Activated CD4-positive, alpha-beta T cell treated with anti-CD3 and anti-CD28 coated beads, Interleukin-2, amount 50 U/mL, for 4 hours (primary cell): ENCODE measurements at places on chromosomes 11 and 22.
A peak's percentile ranks its signal among the peaks of the same experiment; 100 is the strongest.

GRCh38 chr11:13288375-13289029, 10.9 kb downstream of the BMAL1 start:
- no peak for DNase-seq

DNA sequence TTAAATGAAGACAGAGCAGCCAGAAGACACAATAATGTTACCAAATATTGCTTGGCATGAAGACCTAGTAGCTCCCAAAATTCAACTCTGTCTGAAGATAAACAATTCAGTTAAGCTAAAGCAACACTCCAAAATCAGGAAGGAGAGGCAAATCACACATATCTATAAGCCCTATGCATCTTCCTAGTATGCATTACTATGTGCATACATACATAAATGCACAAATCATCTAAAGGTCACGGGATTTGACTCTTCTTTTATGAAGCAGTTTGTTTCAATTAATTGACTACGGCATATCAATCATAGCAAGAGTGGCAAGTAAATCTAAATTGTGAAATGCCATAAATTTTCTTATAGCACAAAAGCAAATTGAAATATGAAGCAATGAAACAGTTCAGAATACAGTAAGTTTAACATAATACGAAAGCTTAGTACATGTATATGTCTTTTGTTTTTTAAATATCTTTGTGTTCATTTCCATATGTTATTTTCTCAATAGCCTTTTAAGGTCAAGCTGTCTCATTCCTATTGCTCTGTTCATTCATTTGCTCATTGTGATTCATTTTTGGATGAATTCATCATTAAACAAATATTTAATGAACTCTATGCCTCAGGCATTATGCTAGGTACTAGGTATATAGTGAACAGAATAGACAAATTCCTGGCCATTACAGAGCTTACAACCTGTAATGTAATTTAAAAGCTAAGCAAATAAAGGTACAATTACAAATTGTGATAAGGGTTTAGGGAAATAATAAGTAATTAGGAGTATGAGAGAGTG, 540.5 kb downstream of the DLG2 start:
- no peak for DNase-seq

- no peak for DNase-seq
Observed at GRCh38 chr11:26651916-26652315, 69.9 kb downstream of the SLC5A12 start.

DNA sequence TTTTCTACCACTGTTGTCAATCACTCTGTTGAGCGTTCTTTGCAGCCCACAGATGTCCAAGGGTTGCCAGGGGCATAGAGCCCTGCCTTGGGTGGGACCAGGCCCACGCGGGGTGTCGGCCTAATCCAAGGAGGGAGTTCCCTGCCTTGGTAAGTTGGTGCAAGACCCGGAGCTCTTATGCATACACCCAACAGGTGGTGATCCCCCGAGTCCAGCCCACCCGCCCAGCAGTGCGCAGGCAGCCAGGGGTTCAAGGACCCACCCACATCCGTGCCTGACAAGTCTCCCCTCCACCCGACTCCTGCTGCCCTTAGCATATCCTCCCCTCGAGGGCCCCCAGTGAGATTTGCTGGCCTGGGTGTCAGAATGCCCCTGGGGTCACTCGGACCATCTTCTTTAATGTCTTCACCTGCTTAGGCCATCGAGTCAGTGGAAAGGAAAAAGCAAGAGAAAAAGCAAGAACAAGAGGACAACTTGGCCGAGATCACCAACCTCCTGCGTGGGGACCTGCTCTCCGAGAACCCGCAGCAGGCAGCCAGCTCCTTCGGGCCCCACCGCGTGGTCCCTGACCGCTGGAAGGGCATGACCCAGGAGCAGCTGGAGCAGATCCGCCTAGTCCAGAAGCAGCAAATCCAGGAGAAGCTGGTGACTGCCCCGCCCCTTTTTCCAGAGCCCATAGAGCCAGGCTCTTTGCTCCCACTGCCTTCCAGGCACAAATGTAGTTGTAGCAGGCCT, 12.2 kb downstream of the RIBC2 start:
- DNase-seq: no peak

GRCh38 chr11:61711498-61711897, 31.3 kb downstream of the DAGLA start:
- DNase-seq: no peak

GRCh38 chr11:95229993-95230809, 801 bp downstream of the SESN3 start:
- DNase-seq: peak; percentile 2

GRCh38 chr11:16607675-16608644, 130.5 kb upstream of the C11orf58 start:
- no peak for DNase-seq

- DNase-seq: no peak
Observed at GRCh38 chr11:86720546-86720945, 48.1 kb upstream of the ME3 start.

- no peak for DNase-seq
Observed at GRCh38 chr22:29071261-29072045, 1.4 kb upstream of the KREMEN1 start.

DNA sequence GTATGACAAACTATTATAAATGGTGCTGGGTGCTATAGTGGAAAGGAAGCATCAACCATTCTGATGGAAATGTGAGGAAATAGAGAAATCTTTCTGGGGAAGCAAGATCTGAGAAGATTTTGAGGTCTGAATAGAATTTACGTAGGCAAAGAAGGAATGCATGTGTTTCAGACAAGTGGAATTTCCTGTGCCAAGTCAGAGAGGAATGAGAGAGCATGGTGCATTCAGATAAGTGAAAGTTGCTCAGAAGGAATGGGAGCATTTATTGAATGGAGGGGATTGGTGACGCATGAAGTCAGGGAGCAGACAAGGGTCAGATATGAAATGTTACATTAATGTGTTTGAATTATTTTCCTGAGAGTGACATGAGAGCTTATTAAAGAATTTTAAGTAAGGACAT, 725.5 kb downstream of the METTL15 start:
- no peak for DNase-seq

- no peak for DNase-seq
Observed at GRCh38 chr11:80846979-80847378, 1406.1 kb upstream of the TENM4 start.

- peak; percentile 11 for DNase-seq
Observed at GRCh38 chr11:36350137-36350513, 54.0 kb downstream of the PRR5L start.

GRCh38 chr11:118746988-118747585, 43.9 kb downstream of the DDX6 start:
- no peak for DNase-seq

GRCh38 chr22:40211476-40212054, 33.8 kb downstream of the TNRC6B start:
- no peak for DNase-seq

DNA sequence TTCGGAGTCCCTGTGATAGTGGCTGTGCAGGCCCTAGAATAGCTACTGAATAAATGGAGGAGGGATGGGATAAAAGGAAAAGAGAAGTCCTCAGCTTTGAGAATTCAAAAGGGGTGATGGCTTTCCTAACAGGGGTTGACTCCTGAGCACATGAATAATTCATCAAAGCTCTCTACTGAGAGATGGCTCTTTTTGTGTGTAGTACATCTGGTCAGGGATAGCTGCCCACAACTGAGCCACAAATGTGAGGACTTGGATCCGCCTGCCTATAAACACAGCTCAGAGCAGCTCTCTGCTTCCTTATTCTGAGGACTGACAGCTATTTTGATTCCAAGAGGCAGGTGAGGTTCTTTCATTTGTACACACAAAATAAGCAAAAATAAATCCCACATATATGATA, 82.3 kb downstream of the USP35 start:
- no peak for DNase-seq

- DNase-seq: no peak
Observed at GRCh38 chr11:86418106-86418505, 43.4 kb downstream of the CCDC81 start.

GRCh38 chr11:27242591-27242990, 120.4 kb downstream of the CCDC34 start:
- no peak for DNase-seq

- no peak for DNase-seq
Observed at GRCh38 chr22:27662359-27663301, 138.9 kb downstream of the MN1 start.

DNA sequence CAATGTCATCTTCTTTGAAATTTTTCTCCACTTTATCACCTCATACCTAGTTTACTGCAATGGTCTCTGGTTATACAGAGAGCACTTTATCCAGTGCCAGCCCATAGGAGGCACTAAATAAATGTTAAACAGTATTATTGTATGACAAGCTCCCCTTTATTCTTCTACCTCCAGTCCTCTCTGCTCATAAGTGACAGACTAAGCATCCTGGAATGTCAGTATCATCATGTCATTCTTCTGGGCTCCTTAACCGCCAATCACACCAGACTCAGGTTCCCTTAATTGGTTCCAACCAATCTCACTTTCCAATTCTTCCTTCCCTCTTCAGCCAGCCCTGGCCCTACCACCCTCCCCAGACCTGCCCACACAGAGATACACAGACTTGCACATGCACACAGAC, 93.1 kb downstream of the RPL27A start:
- no peak for DNase-seq

DNA sequence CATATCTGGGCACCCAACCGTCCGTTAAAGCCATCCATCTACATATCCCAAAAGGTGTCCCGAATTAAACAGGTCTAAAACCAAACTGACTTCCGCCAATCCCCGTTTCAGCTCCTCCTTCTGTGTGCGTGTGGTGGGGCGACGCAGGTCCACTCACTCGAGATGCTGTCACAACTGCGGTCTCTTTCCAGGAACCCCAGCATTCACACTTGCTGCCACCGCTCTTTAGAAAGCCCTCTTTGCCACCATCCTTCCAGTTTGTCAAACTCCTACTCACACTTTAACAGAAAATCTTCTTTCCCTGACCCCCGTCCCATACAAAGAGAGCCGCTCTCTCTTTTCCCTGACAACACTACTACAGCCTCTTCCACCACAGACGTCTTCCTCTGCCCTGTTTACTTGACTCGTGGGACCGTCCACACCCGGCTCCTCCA, 467 bp downstream of the ESS2 start:
- no peak for DNase-seq

DNA sequence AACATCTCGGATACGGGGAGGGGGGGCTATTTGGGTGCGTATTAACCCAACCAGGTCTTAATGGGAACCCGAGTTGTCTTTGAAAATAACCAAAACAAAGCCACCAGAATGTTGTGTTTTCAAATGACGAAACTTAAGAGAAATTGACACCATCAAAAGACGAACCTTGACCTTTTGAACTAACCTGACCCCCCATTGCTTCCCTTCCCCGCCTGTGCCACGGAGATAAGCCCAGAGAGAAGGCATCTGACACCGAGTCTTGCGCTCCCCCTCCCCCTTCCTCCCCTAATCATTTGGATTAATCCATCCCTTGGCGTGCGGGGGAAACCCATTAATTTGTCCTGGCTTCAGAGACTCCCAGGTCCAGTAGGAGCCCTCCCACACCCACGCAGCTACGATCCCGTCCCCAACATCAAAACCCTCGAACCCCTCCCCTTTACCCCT, 4.5 kb upstream of the GCAT start:
- no peak for DNase-seq

DNA sequence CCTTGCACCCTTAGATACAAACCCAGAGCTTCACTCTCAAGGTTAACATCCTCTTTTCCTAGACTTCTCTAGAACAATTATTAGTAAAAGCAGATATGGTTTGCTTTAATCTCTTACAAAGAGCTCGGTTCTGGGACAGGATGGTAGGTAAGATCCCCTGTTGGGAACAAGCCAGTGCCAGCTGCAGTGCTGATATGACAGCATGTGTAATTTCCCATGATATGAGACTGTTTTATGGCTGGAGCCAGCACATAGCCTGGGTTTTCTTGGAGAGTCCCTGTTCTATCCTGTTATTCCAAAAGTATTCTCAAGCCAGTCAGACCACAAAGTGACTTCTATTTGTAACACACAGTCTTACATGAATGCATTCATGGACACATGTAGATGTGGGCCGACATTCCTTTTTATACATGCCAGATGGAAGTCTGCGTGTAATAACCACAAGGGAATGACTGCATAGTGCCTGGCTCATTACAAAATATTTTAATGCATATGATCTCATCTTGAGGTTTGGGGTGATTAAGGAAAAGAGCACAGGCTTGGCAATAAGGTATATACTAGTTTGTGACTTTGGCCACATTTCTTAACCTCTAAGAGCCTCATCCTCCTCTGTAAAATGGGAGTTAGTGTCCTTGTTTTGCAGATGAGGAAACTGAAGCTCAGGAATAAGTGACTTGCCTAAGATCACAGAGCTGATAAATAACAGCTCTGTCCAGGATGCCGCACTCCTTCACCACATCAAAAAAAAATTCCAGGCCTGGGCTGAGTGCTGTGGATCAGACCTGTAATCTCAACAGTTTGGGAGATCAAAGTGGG, 21.8 kb downstream of the CLMP start:
- no peak for DNase-seq

- no peak for DNase-seq
Observed at GRCh38 chr22:49057910-49058309, 769.8 kb downstream of the BRD1 start.

DNA sequence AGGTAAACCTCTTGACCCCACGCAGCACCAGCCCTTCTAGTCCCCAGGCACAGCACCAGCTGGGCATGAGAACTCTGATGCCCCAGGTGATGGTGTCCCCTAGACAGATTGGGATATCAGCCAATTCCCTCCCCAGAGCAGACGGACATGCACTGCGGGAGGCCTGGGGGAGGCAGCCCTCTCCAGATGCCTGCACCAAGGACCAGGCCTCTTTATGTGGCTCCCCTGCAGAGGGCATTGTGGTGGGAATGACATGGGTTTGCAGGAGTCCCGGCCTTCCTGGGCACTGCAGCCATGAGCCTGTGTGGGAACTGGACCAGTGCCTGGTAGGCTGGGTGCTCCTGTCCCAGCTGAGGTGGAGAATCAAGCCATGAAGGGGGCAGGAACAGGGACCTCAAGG, 25.9 kb downstream of the PPM1F start:
- DNase-seq: no peak

DNA sequence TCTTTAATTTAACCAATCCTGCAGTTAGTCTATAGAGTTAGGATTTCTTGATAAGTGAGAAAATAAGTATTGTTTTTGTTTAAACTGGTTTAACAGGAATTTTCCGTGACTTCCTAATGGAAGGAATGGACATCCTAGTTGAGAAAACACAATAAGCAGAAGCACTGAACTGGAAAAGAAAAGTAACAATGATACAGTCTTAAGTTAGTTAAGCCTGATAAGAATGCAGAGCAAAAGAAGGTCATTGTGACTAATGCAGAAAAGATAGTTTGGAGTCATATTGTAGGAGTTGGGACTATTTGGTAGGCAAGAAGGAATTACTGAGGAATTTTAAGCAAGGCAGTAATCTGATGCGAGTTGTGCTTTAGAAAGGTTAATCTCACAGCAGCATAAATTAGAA, 11.7 kb downstream of the RNF141 start:
- DNase-seq: no peak
